ENCODE measurements at places on chromosomes 4 and X.
A peak's percentile ranks its signal among the peaks of the same experiment; 100 is the strongest.

DNA sequence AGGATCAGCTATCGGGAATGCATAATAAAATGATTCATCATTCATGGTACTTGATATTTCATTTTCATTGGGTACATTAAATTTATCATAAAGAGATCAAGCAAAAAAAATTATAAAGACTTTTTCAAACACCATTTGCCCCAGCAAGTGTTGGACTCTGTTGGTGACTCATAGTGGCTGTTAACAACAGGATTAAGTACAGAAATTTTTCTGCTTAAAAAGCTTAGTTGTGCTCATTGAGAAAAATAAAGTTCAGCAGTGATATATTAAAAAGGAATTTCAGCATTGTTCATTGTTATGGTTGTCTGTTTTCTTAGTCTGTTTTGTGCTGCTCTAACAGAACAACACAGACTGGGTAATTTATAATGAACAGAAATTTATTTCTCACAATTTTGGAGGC is 86.2 kb upstream of the PCDH10 start:
- no peak for DNase-seq

- DNase-seq: no peak
Measured at GRCh38 chr4:10971800-10972401, 287.3 kb upstream of the CLNK start.

DNA sequence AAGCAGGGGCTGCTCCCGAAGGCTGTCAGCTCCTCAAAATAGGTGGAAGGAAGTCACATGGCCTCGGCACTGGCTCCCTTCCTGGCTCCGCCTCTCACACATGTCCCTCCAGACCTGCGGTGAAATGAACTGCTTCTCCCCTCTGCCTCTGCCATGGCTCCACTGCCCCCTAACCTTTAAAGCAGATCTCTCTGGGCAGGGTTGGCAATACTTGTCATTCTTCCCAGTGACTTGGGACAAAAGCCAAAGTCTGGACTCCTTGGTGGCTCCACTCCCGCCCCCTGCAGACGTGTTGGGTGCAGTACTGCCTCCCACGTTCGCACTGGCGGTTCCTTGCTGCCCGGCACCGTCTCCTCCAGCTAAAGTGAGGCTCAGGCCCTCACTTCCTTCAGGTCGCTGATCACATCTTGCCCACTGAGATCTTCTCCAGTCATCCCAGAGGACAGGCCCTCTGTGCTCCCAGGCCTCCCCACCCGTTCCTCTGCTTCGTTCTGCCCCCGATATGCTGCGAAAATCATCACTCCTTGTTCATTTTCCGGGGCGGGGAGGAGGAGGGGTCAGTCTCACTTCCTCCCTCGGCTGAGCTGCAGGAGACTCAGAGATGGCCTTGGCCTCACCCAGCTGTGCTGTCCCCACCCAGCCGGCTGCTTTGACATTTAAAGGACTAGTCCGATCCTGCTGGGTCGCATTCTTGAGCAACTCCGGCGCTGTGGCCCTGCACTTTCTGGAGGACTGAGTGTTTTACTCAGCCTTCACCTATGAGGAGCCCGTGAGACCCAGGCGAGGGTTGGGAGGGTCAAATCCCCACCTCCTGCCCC is 97.4 kb downstream of the PHKA2 start:
- DNase-seq: peak; percentile 62

DNA sequence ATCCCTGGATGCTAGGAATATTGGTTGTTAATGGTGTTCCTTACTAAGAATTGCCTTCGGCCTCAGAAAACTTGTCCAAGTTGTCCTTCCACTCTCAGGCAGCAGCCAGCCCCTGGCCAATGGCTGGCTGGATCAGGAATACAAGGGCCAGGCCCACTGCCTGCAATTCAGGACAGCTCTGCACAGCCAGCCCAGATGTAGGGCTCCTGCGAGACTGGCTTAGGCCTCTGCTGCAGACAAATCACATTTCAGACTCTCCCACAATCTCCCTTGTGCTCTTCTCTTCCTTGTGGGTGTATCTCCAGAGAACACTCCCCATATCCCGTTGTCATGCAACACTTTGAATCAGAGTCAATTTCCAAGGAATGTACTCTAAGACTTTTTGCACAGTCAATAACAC is 747.6 kb upstream of the FTHL17 start:
- no peak for DNase-seq

DNA sequence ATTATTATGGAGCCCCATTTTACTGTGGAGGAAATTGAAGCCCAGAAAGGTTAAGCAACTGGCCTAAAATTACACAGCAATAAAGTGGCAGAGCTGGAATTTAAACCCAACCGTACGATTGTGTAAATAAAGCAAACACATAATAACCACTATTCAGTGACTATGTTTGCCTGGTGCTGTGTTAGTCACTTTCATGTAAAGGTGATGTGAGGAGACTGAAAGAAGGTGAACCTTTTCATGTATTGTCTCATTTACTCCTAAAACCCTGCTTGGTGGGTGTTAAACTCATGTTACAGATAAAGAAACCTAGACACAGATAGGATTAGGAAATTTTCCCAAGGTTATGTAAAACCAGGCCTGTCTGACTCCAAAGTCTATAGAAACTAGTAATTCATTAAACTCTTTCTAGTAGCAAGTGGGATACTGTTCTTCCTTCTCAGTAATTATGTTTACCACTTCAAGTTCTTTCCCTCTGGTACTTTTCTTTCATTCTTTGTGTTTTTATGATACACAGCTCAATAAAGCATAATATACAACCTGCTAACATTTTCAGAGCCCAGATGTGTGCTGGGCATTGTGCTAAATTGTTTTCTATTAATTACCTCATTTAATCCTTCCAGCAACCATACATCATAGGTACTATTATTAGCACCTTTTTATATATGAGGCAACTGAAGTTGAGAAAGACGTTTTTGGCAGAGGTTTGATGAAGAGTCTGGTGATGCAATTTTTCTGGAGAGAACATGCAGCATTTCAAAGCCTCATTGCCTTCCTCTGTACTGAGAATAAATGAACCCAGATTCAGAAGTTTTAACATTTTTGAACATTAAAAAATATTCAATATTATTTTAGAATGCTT is 202.7 kb downstream of the SPRY1 start:
- DNase-seq: no peak

- DNase-seq: no peak
Measured at GRCh38 chr4:141220271-141220670, 424 bp upstream of the ZNF330 start.

- no peak for DNase-seq
Measured at GRCh38 chrX:135651647-135652295, 61.7 kb upstream of the CT45A1 start.

DNA sequence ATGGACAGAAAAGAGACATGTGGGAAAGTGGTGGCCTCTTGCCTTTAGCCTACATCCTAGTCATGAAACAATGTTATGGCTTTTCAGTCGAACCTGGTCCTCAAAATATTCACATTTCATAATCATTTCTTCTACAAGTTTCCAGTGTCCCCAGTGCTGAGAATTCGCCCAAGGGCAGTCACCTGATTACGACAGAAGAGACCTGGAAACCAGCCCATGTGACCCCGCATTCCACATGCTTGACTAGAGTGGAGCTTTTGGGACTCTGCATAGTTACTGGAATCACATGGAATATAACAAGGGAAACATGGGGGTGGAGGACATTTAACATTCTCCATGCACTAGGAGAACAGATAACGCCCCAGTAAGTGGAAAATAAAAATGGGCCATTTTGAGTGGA is 100.1 kb downstream of the PPARGC1A start:
- peak; percentile 51 for DNase-seq

DNA sequence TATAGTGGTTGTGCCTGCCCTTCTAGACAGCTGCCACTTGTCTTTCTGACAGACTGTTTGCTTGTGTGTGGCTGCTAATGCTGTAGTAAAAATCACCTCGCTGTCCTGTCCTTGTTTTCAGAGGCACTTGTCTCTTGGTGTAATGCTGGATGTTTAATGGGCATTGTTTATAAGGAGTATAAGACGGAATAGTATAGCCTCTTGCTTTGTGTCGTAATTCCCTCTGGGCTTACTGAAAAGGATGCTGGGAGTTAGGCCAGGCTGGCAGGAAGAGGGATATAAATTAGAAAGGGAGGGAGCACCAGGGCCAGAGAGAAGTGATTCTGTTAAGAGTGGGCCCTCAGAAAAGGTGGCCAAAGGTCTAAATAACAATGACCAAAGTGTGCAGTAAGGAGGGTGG is 29.0 kb downstream of the NHS start:
- no peak for DNase-seq

GRCh38 chrX:47743504-47743903 is 84.5 kb upstream of the UXT start:
- DNase-seq: peak; percentile 19

DNA sequence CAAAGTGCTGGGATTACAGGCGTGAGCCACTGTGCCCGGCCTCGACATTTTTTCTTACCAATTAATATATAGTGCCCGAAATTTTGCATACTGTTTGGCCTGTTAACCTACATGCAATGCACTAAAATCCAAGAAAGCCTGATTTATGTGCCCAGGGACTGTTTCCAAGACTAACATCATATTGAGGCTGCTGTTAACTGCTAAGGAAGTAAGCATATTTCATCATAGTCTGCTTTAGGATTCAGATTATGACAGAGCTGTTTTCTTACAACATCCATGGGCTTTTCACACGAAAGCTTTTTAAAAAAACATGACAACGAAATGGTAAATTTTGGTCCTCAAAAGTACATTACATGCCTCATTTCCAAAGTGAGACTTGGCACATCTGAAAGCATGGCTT is 84.4 kb downstream of the STOX2 start:
- DNase-seq: no peak

DNA sequence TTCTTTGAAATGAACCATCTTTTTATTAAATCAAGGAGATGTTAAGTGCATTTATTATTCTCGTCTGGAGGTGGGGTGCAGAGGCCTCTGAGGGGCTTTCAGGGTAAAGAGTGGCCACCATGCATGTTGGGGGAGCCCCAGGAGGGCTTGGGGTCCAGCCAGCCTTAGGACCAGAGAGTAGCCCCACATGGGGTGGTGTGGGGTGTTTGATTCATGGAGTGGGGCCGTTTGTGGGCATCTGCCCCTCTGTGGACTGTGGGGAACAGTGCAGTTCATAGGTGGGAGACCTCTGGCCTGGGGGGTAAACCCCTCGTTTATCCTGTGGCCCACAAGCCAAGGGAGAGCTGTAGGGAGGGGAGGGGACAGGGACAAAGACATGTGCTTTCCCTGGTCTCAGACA is 26.9 kb downstream of the HTRA3 start:
- no peak for DNase-seq

- no peak for DNase-seq
Measured at GRCh38 chrX:46354481-46354880, 190.7 kb downstream of the ZNF674 start.

GRCh38 chr4:134747108-134747805 is 545.7 kb upstream of the PABPC4L start:
- peak; percentile 9 for DNase-seq

- peak; percentile 10 for DNase-seq
Measured at GRCh38 chr4:153466949-153467896, 1.1 kb downstream of the TMEM131L start.

GRCh38 chrX:137916090-137916746 is 350.3 kb downstream of the ZIC3 start:
- no peak for DNase-seq

DNA sequence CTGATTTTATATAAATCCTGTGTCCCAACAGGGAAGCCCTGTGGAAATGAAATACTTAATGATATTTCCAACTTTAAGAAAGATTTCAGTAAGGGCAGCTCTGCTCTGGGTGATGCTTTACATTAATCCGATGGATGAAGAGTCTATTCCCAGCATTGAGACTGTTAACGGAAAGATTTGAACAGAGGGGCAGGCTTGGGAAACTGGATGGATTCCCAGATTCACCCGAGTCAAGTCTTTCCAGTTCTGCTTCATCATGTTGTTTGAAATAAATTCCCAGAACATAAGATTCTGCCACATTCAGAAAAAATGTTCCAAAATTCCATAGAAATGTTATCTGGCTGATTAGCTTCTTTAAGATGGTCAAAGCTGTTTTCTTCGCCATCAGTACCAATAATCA is 246.0 kb downstream of the FBXW7 start:
- no peak for DNase-seq

DNA sequence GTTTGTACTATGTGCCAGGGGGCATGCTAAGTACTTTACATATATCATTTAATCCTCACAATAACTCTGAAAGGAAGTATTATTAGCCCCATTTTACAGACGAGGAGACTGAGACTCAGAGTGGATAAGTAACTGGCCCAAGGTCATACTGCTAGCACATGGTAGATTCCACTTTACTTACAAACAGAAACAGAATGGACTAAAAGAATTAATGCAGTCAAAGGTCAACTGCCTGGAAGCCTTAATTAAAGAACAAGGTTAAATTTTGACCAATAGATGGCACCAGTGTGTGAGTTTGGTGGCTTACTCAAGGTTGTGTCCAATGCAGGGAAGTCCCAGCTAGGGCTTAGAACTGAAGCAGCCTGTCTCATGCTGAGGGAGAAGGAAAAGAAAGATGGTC is 4.7 kb downstream of the RIPPLY1 start:
- DNase-seq: peak; percentile 44

DNA sequence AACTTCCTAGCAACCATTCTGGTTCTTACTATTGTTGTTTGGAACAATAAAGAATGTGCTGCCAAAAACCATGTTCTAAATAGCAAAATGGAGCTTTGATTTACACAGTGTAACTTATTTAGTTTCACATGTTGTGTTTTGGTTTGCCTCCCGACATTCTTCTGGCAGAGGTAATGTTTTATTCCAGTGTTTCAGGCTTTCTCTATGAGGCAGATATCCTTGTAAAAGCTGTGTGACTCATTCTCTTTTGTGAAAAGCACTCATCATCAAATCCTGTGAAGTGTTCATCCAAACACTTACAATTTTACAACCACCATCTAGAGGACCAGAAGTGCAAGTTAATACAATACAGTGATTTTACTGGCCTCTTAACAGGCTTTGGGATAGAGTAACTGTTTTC is 219.0 kb upstream of the GIMD1 start:
- no peak for DNase-seq

DNA sequence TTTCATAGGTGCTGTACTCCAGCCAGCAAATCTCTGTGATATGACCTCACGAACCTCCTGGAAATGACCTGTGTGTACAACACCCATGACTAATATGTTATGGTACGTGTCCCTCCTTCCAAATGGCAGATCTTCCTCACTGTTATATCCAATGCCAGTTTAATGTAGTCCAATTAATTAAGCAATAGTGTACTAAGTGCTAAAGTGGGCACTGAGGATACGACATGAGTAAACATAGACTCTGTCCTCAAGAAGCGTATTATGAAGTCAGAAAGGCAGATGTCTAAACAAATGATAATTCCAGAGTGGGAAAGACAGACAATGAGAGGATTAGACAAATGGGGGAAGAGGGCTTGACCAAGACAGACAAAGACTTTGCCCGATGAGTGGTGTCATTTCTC is 33.9 kb downstream of the GPRIN3 start:
- DNase-seq: no peak

GRCh38 chrX:38082309-38082708 is 76.0 kb downstream of the SYTL5 start:
- no peak for DNase-seq

GRCh38 chr4:37584071-37584470 is 102.1 kb downstream of the RELL1 start:
- no peak for DNase-seq

Measured in Daoy (cell line).